D721Med (cell line): ENCODE measurements at places on chromosomes 5 and 9.

DNA sequence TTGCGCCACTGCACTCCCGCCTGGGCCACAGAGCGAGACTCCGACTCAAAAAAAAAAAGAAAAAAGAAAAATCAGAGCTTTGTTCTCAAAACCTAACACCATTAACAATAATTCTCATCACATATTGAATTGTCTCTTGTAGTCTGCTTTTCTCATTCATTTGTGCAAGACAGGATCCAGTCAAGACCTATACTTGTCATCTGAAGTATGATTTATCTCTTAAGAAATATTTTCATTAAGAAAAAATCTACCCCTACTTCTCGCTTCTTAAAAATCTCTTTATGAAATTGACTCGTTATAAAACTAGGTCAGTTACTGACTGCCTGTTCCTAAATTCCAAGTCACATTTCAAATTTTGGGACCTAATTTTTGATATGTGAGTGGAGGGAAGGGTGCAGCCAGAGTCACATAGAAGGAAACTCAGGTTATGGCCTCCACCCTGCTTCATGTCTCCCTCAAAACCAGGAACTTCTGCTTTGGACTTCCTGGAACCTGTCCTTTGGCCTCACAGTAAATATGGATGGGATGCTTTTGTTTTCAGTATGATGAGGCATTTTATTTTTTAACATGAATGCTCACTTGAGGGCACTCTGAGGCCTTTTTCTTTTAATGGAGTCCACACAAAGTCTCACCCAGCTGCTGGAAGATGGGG, 18.9 kb downstream of the ZNF169 start:
- DNase-seq, result no peak

DNA sequence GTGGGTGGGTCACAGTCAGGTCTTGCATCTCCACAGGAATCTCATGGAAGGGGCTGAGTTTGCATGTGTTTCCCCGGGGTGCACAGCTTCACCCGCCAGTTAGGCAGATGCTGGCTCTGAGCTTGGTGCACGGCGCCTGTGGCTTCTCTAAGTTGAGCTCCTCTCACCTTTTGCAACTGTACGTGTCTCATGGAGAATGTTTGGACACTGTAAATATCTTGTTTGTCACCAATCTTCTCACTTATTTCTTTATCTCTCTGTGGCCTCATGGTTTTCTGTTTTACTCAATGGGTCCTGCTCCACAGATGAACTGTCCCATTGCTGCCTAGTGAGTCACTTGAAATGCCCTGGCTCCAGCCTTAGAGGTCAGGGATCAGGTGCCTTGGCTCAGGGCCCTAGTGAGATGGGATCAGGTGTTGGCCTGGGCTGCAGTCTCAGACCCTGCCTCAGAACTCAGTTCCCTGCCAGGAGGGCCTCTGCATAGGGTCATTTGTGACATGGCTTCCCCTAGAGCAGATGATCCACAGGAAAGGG, 61.6 kb downstream of the WNK2 start:
- DNase-seq, result no peak

DNA sequence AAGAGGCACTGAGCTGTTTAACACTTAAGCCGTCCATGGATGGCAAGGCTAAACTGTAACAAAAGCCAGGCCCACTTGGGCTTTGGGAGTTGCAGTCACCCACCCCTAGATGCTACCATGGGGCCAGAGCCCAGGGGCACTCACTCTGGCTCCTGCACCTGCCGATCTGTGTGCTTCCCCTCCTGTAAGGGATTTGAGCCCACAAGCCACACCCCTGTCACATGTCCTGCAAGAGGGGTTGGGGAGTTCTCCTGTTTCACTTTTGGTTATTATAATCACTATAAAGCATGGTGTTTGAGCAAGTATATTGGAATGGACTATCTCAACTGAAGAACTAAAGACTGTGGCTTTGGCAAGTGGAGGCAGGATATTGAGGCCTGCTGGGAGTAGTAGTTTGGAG, 14.0 kb upstream of the GPR151 start:
- DNase-seq, result no peak

- DNase-seq, result no peak
Observed at GRCh38 chr9:126788634-126789349, 16.0 kb upstream of the ZBTB43 start.

GRCh38 chr5:107274571-107274970, 396.2 kb downstream of the EFNA5 start:
- no peak for DNase-seq

GRCh38 chr9:6920041-6920440, 162.3 kb downstream of the KDM4C start:
- DNase-seq, result no peak

GRCh38 chr5:81225463-81225862, 7.7 kb upstream of the CKMT2 start:
- DNase-seq, result no peak

GRCh38 chr9:95078939-95079338, 238.6 kb downstream of the FANCC start:
- DNase-seq, result no peak

- no peak for DNase-seq
Observed at GRCh38 chr5:83396662-83397061, 74.9 kb upstream of the VCAN start.

DNA sequence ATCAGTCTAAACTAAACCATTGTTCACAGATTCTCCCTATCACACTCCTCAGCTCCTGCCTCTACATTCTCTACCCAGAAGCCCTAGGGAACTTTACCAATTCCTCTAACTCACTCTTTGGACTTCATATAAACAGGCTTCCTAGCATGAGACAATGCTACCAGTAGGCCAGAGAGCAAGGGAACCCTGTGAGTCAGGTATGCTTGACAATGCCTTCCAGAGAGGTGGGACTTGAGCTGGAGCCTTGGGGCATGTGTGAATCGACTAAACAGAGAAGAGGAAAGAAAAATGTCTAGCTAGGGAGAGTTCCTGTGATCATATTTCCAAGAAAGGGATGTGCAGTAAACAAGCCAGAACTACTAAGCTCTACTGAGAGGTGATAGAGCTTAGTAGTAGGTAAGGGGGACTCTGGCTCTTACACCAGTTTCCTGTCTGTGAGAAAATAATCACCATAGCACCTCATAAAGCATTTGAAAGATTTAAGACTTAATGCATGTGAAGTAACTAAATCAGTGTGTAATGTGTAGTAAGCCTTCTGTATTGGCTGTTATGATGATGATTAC, 6.4 kb upstream of the RFK start:
- no peak for DNase-seq

GRCh38 chr5:115374057-115374775, 77.8 kb upstream of the CCDC112 start:
- no peak for DNase-seq

- no peak for DNase-seq
Observed at GRCh38 chr5:109177227-109177626, 232.5 kb downstream of the PJA2 start.

- DNase-seq, result no peak
Observed at GRCh38 chr5:74130155-74130897, 504.3 kb downstream of the ARHGEF28 start.

DNA sequence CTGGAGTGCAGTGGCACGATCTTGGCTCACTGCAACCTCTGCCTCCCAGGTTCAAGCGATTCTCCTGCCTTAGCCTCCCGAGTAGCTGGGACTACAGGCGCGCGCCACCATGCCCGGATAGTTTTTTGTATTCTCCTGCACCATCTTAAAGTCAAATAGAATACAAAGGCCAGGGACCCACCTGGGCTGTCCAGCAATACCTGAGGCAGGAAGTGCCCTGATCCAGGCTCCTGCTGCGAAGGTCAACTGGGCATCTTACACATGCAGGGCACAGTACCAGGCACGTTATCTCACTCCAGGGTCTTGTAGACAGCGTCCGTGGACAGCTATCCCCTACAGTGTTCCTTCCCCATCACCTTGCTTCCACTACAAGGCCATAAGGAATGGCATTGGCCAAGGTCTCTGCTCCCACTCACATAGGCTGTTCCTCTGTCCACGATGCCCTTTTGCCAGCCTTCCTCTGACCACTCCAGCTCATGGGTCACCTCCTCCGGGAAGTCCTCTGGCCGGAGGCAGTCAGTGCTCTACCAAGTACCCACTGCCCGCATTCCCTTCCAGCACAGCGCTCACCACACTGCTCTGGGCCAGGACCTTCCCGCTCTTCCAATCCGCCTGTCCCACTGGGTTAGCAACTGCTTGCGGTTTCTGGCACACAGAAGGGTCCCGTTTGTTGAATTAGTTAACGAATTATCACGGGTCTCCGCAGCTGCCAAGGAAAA, 978 bp downstream of the P4HA2 start:
- DNase-seq, result no peak

DNA sequence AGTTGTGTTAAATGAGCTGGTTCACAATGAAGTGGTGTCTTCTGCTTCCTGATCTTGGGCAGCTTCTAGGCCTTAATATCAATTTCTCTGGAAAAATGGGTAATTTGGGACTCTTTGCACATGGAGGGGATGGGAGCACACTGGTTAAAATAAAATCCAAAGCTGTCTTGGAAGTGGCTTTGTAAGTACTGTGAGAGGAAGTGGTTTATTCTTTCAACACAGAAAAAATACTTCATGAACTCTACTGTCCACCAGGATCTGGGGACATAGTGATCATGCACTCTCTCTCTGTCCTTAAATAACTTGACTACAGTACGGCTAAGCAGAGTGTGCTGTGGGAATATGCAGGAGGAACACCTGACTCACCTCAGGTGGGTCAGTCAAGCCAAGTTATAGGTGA, 2.4 kb downstream of the PCYOX1L start:
- DNase-seq, result no peak

GRCh38 chr9:72882117-72882775, 70.6 kb downstream of the ALDH1A1 start:
- no peak for DNase-seq
